Esophagus muscularis mucosa (tissue), 4 donors: ENCODE measurements at places on chromosomes 11 and 22.

DNA sequence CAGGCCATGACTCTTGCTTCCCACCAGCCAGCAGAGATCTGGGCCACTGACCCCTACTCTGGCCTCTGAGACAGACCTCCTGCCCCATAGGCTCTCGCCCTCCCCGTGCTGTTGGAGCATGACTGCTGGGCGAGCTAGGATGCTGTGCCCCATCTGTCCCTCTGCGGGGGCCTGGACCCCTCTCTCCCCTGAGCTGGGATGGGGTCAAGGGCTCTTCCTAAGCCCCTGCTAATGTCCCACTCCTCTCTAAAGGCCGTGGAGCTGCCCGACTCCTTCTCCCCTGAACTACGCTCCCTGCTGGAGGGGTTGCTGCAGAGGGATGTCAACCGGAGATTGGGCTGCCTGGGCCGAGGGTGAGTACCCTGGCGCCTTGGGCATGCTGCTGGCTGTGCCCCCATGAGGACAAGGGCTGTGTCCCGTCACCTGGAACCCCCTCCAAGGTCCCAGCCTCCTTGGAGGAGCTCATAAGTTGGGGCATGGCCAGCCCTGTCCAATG lies 6.2 kb upstream of the ANKRD13D start:
- DNase-seq = no peak

DNA sequence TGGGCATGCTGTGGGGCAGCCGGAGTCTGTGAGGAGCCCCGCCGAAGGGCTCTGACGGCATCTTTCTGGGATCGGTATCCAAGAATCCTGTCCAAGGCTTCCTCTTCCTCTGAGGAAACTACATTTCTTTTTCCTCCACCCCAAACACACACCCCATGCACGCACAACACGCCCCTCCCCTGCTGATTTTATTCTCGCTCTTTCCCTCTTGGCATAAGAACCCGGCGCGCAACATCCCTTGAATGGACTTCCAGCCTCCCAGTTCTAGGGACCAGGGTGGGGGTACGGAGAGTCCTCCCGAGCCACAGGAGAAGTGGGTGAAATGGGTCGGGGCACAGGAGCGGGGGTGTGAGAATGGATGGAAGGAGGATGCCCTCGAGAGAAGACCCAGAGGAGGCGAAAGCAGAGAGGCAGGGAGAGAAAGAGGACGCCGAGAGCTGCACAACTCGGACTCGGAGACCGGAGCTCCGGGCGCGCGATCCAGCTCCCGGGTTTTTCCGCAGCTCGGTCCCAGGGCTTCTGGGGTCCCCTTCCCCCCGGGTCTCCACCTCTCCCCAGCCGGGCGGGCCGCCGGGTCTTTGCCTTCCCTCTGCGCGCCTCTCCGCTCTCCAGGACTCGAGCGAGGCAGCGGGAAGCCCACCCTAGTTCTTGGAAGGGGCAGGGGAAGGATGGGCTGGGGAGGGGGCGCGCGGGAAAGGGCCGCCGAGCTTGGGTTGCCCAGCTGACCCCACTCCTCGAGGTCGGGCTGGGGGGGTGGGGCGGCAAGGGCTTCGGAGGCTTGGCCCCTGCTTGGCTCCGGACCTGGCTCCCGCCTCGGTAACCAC lies 1.5 kb upstream of the LARGE1 start:
- DNase-seq = peak; percentile 92

- DNase-seq = no peak
Measured at GRCh38 chr22:24148266-24149197, 32.8 kb upstream of the SUSD2 start.

DNA sequence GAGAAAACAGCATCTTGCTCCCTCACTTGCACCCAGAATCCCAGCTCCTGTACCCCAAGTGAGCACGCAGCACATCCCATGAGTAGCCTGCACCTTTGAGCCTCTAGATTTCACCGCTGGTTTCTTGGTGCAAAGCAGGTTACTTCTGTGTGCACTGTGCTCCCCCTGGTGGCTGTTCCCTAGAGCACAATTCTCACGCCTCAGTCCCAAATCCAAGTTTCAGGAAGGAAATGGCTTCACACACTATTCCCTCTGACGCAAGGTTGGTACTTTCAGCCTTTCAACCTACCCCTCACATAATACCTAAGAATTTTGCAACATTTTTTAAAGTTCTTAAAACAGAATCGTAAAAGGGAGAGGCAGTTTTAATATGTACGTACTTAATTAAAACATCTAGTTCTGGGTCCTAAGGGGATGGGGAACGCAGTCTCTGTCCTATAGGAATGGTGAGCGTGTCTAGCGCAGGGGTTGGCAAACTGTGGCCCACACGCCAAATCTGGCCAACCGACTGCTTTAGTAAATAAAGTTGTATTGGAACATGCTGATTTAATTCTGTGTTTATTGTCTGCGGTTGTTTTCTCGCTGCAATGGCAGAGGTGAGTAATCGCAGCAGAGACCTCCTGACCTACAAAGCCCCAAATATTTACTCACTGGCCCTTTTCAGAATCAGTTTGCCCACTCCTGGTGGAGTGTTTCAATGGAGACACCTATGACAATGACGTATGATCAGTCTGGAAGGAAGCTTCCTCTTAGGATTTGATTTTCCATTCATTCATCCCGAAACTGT lies 27.5 kb downstream of the DHCR7 start:
- no peak for DNase-seq

GRCh38 chr11:65362320-65362931 lies 7.9 kb downstream of the TIGD3 start:
- no peak for DNase-seq

DNA sequence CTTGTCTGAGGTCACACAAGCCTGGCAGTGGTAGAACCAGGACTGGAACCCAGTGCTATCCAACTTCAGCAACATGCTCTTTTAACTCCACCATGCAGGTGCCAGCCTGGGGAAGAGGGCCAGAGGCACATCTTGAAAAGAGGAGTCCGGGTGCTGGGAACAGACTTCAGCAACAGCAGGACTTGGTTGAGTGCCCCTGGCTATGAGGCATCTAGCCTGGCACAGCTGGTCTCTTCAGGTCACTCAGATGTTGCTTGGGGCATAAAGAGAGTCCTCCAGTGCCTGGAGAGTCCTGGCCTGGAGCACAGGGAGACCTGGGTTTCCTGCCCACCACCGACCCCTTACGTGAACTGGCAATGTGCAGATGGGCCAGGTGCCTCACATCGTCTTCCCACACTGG lies 5.1 kb upstream of the CLCF1 start:
- no peak for DNase-seq

GRCh38 chr11:77865805-77866204 lies 44.9 kb downstream of the AAMDC start:
- DNase-seq = no peak

DNA sequence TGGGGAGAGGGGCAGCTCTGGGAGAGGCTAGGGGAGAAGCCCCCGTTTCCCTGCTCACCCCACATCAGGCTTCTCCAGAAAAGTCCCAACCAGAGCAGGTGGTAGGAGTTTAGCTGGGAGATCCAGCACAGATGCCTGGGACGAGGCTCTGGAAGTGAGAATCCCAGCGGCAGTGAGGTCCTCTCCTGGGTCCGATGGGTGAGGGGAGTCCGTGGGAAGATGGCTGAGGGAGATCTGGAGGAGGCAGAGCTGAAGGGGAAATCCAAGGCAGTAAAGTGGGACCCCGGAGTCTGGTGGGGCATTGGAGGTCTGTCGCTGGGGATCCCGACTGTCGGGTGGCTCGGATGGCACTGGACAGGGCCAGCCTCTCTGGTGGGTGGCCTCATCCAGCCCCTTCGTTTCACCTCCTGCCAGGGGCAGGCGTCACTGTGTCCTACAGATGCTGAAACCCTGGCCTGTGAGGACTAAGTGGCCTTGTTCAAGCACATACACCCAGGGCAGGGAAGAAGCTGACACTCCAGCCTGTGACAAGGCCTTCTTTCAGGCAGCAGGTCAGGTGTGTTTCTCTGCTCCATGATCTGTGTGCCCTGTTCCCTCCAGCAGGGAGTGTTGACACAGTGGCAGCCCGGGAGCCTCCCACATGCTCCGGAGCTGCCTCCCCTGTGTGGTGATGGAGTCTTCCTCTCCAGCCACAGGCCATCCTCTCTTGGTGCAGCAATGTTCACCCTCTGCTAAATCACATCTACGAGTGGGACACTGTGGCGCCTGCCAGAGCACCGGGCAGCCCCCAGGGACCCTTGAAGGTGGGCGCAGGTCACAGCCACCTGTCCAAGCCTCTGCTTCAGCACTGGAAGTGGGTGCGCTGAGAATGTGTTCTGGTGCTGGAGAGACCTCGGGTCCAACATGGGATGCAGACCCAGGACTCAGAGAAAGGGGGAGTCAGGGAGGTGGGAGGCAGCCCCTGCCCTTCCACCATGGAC lies 850.8 kb downstream of the BRD1 start:
- peak; percentile 85 for DNase-seq

DNA sequence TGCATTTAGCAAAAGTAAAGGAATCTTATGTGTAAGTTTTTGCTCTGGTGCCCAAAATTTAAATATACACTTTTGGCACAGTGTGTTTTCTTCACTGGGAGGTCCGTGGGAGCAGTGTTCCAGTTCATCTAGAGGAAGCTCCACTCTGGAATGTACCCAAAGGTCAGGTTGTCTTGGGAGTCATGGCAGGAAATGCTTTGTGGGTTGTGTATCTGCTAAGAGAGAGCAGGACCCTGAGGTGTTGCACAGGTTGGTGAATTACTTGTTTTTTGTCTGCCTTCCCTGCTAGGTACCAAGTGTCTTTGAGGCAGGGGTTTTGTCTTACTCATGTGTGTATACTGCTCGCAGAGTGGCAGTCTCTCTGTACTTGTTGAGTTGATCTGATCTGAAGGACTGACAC lies 37.3 kb downstream of the DIXDC1 start:
- no peak for DNase-seq

DNA sequence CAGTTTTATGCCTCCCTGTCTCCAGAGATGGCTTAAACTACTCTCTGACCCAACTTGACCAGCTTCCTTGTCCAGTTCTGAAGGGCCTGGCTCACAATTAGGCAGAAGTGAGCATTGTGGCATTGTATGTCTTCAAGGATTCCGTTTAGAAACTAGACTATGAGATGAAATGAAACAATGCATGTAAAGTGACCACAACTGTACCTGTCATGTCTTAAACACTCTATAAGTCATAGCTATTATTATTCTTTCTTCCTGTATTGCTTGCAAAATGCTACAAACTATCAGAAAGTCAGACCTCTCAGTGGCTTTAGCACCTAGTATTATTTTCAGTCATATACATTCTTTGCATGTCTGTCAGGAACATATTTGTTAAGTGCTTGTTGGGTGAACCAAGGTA lies 127.9 kb upstream of the MTMR2 start:
- DNase-seq = no peak

DNA sequence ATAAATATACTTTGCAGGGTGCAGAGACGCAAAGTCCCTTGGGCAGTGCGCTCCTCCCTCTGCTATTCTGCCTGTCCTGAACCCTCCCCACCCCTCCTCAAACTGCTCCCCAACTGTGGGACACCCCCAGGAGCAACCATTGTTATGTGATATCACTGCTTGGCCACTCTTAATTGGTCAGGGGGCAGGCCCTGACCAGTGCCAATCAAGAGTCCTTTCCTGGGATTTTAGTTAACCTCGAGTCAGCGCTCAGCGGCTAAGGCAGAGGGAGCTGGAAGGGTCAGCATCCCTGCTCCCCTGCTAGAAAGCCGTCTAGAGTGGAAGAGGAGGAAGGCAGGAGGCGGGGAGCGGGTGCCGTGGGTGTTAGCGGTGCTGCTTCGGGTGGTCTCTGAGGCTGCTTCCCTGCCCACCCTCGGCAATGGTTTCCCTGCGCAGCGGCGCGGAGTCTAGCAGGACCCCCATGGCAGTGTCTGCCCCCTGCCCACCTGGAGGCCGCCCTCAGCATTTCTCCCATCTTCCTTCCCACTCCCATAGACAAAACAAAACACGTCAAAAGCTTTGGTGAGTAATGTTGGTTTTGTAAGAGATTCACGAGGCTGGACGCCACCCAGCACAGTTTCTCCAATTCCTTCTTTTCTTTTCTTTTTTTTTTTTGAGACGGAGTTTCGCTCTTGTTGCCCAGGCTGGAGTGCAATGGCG lies 38.4 kb upstream of the A4GALT start:
- no peak for DNase-seq

GRCh38 chr11:19602891-19603290 lies 109.7 kb upstream of the NAV2 start:
- peak; percentile 53 for DNase-seq

DNA sequence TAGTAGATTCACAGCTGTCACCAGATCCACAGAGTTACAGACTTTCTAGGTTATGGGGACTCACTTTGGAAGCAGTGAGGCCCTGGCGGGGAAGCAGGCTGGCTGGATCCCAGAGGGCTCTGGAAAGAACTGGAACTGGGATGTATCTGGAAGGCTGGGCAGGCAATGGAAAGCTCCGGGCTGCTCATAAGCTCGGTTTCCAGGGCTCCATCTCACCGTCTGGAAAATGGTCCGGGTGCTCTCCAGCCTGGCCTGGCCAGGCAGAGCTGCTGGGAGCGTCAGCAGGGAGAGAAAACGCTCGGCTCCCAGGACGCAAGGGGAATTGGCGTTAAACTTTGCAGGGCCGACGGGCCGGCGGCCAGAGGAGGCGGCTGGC lies 335 bp upstream of the SEZ6L start:
- DNase-seq = no peak

- no peak for DNase-seq
Measured at GRCh38 chr11:79942646-79943045, 501.8 kb upstream of the TENM4 start.

GRCh38 chr11:78878631-78879030 lies 304.0 kb upstream of the NARS2 start:
- DNase-seq = no peak

DNA sequence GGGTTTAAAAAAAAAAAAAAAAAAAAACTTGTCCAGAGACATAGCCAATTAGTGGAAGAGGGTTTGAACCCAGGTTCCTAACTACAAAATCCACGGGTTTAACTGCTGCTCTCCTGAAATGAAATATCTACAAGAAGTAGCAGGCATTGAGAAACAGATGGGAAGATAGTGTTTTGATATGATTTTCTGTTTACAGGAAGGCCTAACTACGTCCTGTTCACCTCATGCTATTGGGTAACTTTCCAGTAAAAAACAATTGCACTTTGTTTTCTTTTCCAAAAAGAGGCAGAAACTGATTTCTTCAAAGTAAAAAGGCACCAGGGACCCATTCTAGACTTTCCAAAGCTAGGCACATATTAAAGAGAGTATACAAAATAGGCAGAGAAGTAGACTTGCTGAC lies 5.9 kb upstream of the C11orf91 start:
- DNase-seq = no peak

DNA sequence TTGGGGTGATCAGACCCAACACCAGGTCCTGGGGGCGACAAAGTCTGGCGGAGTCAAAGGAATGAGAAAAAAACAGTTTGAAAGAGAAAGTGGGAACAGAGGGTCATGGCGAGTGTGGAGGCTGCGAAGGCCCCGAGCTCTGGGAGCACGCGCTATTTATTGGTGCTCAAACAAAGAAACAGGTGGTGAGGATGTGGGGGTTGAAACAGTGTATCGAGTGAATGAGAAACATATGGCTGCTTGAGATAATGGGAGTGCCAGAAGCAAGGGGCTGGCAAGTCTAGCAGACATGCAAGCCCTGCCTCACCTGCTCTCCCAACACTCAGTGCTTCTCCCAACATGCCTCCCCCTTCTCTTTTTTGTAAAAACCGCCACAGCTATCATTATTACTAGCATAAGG lies 7.8 kb upstream of the DUSP18 start:
- no peak for DNase-seq
